ENCODE measurements at places on chromosomes 5 and 9.

DNA sequence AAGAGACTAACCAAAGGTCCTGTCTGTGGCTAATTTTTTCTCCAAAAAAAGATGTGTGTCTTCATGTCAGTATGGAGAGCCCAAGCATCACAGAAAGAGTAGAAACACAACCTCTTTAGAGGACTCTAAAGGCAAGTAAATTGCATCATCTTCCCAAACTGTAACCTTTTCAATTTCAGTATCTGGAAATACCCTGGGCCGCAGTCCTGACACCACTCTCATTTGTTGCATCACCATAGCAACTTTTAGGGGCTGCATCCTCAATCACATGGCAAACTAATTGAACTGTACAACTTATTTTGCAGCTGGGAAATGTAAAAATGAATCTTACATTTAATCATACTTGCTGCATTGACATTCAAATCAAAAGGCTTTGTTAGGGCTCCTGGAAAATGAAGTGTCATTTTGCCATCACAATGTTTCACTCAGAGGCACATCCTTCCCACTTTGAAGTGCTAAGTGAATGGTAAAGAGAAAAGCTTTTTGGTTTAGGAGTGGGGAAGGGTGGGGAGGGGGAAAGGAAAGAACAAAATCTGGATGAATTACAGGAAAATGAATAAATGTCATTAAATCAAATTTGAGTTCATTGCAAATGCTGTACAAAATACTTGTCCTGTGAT is 60.6 kb upstream of the GRIA1 start:
- no peak for DNase-seq

- no peak for DNase-seq
These were observed 204.9 kb downstream of the ZNF462 start for GRCh38 chr9:107067739-107068416.

DNA sequence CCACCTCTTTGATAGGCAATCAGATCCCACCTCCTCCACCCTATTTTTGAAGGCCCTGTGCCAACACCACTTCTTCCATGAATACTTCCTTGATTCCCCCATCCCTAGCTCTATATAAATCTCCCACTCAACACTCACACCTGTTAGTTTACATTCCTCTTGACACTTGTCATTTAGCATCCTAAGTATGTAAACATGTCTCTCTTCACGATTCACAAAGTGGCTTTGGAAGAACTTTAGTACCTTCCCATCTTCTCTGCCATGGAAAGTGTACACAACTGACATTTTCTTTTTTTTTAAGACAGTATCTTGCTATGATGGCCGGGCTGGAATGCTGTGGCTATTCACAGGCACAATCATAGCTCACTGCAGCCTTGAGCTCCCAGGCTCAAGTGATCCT is 1.5 kb upstream of the FXN start:
- DNase-seq = no peak

DNA sequence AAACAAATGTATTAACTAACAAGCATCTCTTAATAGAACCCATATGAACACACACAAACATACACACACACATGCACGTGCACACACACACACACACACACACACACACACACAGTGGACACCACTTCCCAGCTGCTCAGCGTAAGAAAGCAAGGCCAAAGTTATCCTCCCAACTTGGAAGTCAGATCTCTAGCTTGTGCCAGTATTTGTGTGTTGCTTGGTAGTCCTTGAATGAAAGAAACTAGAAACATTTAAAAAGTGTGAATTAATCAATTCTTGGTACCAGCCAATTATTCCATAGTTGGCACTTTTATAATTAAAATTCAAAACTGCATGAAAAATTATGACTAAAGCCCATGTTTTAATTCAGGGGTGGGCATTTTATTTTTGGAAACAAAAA is 178.1 kb downstream of the TMEM161B start:
- no peak for DNase-seq

DNA sequence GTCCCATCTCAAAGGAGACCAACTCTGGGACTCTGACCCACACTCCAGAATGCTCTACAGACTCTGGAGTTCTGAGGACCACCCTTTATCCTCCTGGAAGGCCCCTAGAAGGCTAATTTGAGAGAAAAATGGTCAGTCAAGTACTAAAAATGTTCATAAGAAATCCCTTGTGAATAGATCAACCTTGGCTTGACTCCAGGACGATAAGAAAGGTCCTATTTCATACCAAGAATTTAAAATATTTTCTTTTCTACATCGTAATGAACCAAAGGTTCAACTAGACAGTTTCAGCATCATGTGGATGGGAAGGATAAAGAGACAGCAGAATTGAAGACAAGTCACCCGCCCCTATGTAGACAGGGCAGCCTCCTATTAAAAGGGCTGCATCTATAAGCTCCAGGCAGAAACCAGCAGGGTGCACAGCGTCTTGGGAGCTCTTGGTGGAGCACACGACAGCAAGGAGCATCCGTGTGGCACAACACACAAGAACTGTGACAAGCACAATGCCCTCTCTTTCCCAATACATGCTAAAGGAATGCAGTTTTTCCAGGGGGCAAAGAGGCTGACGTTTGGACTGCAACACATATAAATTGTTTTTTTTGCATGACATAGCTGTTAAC is 38.3 kb downstream of the RASEF start:
- no peak for DNase-seq

GRCh38 chr5:142316051-142316450 is 8.8 kb downstream of the SPRY4 start:
- no peak for DNase-seq

- no peak for DNase-seq
These were observed 92.9 kb upstream of the LPAR1 start for GRCh38 chr9:111131211-111131610.

GRCh38 chr5:78747055-78747454 is 98.5 kb upstream of the LHFPL2 start:
- no peak for DNase-seq

DNA sequence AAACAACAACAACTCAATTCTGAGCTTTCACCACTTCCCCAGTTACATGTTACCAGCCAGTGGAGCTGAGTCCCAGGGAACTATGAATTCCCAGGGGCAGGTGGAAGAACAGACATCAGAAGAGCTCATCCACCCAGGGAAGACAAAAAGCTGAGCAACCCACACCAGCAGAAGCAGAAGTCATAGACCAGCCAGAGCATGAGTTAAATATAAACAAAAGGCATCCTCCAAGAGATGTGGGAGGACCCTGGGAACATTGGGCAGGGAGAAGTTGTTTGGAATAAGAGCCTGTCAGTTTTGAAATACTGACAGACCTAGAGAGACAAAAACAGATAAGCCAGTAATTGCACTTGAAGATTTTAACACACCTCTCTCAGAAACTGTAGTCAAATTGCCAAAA is 102.3 kb upstream of the LMX1B start:
- DNase-seq = no peak

GRCh38 chr5:54278036-54278830 is 32.1 kb downstream of the ARL15 start:
- no peak for DNase-seq

DNA sequence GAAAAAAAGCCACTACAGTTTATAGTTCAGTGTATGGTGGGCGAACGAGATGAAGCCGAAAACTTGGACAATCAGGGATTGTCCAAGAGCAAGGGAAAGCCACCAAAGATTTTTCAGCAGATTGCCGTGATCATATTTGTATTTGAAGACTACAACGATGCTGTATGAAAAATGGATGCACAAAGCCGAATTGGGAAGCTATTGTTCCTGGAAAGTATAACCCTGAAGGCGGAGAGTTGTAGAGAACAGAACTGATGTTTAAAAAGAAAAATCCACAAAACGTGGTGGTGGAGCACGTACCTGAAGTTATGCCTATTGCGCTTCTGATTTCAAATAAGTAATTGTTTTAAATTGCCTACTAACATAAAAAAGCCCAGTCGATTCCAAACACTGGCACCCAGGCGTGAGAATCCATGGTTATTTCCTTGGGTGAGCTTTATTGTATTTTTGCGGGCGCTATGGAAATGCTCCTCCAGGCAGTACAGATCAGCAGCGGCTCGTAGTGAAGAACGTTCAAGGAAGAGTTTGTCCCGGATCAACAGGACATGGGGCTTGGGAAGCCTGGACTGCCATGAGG is 772 bp upstream of the TARS1 start:
- DNase-seq = no peak

- DNase-seq = no peak
These were observed 142.1 kb downstream of the PLK2 start for GRCh38 chr5:58317808-58318207.

DNA sequence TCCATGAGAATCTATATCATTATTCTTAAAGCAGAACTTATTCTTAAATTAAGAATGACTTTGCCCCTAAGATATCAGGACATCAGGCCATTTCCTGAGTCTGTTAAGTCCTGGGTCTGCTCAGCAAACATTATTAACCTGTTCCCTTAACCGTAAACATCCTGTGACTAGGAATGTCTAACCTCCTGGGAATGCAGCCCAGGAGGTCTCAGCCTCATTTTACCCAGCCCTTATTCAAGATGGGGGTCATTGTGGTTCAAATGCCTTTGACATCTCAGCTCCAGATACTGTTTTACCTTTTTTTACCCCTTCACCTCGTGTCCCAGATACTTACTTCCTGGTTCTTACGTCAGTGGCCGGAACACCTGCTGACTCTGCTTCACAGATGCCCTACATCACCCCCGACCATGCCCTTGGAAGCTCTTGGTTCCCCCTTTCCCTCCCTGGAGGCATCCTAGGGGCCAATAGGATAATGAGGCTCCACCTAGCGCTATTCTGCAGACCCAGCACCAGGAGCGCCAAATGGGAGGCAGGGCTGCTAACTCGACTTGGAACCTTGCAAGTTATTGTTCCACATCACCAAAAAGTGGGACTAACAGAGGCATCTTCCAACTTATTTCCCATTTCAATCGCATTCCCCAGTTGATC is 182.5 kb downstream of the MED10 start:
- DNase-seq = no peak

DNA sequence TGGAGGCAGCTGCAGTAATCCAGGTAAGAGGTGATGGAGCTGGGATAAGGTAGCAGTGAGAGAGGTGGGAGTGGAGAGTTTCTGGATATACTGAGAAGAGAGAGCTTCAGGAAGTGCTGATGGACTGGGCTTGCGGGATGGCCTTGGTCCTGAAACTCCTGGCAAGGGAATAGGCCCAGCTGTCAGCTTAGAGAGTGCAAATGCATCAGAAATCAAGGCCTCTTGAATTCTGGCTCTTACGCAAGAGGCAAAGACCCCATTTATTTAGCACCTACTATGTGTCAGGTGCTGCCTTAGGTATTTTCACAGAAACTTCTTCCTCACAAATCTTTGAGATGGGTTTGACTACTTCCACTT is 227.2 kb upstream of the MAP3K1 start:
- DNase-seq = no peak

GRCh38 chr5:179608131-179608581 is 15.3 kb downstream of the HNRNPH1 start:
- no peak for DNase-seq

GRCh38 chr9:71121275-71122021 is at the start of gene TRPM3:
TRPM3 (minus strand) TSS chr9:71121621; CDS start chr9:71121354, 267 bp downstream.
- no peak for DNase-seq

GRCh38 chr5:86095092-86095491 is 522.6 kb upstream of the COX7C start:
- DNase-seq = no peak

DNA sequence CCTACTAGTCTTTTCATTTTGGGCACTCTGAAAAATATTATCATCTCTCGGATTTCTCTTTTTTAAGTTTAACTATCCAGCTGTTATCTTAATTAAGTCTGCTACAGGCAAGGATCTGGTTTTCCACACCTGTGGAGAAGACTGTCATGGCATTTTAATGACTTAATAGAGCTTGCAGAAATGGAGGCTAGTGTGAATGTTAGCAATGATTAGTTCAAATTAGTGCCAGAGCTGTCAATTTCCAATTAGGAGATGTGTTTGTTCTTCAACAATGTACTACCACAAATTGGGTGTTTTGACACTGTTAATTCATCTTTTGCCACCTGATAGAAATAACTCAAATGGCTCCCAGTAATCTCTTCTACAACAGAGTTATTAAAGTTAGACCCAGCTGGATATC is 2023.0 kb upstream of the CDH9 start:
- DNase-seq = no peak

DNA sequence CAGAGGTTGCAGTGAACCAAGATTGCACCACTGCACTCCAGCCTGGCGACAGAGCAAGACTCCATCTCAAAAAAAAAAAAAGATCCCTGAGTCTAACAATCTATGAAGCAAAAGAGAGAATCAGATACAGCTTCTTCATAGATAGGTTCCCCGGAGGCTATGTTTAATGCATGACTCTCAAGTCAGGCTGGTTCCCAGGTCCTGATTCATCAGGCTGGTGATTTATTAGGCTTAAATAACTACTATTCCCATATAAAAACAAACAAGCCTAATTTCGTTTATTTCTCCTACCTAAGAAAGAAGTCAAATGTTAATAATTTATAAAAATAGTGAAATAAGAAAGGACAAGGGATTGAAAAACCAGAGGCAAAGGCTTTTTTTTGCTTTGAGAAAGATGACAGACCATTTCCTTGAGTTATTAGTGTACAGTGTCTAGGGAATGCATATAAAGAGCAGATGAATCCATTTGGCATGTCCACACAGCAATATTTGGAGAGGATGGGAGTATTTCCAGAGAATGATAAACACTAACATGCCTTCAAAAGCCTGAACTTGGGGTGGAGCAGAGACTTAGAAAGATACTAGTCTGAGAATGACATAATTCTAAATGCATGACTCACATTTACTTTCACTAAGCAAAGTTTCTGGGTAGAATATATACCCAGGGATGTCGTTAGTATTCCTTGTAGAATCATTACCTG is 115.3 kb downstream of the NREP start:
- no peak for DNase-seq

DNA sequence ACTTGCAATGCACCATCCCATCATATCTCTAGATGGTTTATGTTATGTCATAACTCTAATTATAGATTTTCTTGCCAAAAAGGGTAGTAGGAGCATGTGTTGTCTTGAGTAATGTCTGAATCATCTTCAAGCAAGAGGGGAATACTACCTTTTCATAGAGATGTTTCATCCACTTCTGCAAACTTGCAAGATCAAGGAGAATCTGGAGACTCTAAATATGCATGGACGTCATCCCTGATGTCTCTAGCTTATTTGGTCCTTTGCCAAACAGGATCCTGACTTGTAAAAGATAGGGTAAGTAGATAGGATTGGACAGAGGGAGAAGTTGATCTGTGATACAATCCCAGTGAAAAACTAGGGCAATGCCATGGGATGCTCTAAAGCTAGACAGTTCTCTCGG is 246.5 kb downstream of the DMRTA1 start:
- DNase-seq = no peak

DNA sequence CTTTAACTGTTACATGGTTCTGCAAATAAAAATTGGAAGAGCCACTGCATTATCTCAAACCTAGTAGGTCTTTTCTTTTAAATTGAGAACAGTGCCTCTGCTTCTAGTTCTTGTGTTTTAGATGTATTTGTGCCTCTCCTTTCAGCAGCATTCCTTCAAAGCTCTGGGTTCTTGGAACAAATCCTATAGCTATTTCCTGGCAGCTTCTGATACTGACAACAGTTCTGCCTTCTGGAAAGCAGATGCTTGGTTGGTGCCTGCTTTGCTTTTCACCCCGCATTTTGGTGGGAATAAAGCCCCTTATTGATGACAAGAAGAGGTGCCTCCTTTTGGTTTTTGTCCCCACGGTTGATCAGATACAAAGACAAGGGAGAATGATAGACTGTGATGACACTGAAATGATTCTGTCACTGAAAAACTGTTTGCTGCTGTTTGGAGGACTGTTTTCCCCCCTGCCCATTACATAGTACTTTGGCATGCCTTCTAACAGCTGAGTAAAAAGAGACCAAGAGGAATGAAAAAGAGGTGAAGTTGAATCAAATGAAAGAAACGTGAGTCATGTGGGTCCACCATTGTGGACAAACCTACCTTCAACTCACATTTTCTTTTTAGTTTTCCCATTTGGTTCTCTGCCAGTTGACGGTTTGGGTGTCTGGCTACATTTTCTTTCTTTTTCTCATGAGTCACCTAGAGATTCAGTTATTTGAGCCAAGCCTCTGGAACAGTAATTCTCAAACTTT is 5.6 kb downstream of the PTCD2 start:
- DNase-seq = no peak

Data from stimulated activated CD8-positive, alpha-beta memory T cell treated with anti-CD3 and anti-CD28 coated beads, Interleukin-2, amount 100 ng/mL, for 1 hour (primary cell).